Hematopoietic multipotent progenitor cell treated with erythropoietin and hydrocortisone succinate and interleukin-3 and kit ligand, for 8 days (in vitro differentiated cells): ENCODE measurements at places on chromosomes 12 and 14.

DNA sequence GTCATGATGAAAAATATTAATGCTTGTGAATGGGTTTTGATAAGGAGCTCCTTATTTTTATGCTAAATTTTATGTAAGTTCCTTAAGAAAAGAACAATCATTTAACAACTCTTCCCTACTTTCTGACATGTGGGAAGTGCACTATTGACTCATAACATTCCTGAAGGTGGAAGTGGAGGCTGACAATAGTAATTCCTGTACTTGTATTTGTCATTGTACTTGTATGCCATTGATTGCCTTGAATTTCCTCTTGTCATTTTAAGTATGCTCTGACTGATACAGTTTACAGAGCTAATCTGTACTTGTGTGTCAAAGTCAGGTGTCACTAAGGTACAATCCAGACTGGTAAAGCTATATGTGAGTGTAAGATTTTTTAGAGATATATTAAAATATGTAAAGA is 440.0 kb downstream of the SLC16A7 start:
- DNase-seq: no peak

GRCh38 chr12:65779091-65779642 is 45.1 kb upstream of the HMGA2 start:
- DNase-seq: no peak

- DNase-seq: no peak
Measured at GRCh38 chr12:12128670-12129069, 57.9 kb downstream of the BCL2L14 start.

GRCh38 chr12:74945771-74946198 is 263.9 kb downstream of the KCNC2 start:
- no peak for DNase-seq

GRCh38 chr12:62166525-62166924 is 93.7 kb upstream of the USP15 start:
- no peak for DNase-seq

GRCh38 chr14:50335389-50335788 is 23.3 kb downstream of the DMAC2L start:
- DNase-seq: no peak

GRCh38 chr12:106171117-106171750 is 32.5 kb upstream of the NUAK1 start:
- no peak for DNase-seq
